ENCODE measurements at places on chromosomes 7 and 10.
A peak's percentile ranks its signal among the peaks of the same experiment; 100 is the strongest.

GRCh38 chr10:50674469-50675254, 50.9 kb upstream of the SGMS1 start:
- no peak for DNase-seq

DNA sequence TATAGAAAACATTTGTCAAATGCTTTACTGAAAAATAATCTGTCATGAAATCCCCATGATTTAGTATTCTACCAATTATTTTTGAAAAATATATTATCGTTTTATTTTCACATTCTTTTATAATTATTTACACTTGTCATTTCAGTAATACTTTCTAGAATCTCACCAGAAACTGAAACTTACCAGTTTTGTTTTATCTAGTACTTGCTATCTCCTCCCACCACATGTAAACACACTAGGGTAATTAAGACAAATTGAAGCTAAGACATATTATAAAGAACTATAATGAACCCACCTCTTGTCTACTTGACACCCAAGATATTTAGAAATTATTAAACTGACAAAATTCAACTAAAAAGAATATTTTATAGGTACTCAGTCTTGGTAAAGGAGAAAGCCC, 51.5 kb upstream of the GRM3 start:
- DNase-seq: no peak

DNA sequence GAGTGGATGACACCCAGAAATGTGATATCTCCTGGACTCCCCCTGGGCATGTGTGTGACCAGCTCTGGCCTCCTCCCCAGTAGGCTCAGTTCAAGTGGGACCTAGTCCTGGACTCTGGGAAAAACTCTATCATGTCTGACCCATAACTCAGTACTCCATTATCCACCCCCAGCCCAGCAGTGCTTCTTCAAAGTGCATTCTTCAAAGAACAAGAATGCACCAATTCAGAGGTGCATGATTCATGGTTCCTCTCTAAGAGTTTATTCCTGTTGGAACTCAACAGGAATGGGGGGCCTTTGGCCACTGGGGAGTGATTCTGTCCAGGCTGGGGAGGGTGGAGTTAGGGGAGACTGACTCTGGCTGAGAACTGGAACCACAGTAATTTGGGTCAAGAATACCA, 173.6 kb upstream of the CXCL12 start:
- no peak for DNase-seq

GRCh38 chr7:46900312-46901263, 681.3 kb downstream of the TNS3 start:
- DNase-seq: no peak

DNA sequence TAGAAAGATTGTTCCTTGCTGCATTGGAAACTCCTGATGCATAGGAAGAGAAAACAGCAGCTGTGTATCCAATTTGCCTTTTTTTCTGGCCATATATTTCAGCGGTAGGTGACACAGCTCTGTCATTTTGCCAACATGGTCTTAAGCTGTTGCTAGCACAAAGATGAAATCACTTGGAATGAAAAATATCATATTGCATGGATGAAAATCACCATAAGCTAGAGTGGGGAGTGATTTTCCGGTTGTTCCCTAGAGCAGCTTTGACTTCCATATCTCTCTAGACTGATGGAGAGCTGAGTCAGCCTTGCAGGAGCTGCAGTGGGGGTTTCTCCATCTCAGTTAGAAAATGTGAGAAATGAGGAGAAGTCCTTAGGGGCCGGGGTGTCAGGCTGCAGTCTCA, 38.3 kb upstream of the BTBD16 start:
- DNase-seq: no peak

- DNase-seq: peak; percentile 33
Measured at GRCh38 chr7:128031901-128032604, 816 bp upstream of the LRRC4 start.

- no peak for DNase-seq
Measured at GRCh38 chr7:42096681-42097561, 140.1 kb downstream of the GLI3 start.

DNA sequence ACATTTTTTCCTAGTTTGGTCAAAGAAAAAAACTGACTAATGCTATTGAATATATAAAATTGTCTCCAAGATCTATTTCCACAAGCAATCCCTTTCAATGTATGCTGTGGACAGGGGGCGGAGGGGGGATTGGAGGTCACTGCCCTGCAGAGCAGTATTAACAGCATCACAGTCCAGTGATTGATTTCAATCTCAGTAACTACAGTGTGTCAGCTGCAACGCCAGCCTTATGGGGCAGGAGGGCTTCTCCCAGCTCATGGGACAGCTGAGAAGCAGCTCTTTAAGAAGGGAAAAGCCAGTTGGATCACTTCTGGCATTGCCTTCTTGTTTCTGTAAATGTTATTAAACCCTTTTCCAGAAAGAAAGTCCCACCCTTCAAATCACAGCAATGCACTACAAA, 65.0 kb downstream of the RAPGEF5 start:
- DNase-seq: no peak

DNA sequence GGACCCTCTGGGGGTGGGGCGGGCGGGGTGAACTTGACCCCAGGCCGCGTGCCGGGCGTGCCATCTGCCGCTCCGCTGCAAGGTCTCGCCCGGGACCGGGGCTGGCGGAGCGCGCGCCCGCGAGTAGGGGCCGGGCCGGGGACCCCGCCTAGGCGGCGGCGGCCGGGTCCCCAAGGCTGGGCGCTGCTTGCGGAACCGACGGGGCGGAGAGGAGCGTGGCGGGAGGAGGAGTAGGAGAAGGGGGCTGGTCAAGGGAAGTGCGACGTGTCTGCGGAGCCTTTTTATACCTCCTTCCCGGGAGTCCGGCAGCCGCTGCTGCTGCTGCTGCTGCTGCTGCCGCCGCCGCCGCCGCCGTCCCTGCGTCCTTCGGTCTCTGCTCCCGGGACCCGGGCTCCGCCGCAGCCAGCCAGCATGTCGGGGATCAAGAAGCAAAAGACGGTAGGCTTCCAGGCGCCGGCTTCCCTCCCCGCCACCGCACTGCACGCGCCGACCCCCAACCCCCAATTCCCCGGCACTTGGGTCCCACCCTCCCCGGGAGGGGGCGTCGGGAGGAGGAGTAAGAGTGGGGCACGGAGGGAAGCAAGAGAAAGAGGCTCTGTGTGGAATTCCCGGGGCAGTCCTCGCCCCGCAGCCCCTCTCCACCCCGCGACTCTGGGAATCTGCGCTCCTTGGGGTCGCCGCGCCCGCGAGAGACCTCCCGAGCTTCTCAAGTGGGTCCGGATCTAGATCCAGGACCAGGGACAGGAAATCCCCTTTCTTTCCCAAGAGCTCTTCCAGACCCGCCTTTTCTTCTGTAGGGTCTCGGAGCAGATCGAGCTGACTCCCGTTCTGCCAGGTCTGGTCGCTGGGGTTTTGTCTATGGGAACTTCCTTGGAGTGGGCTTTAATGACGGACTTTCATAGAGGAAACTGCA, at the start of gene PAPSS2:
PAPSS2 (plus strand) TSS at position 308 of the 913 bp plus-strand sequence; CDS start at position 412, 104 bp downstream.
- no peak for DNase-seq

DNA sequence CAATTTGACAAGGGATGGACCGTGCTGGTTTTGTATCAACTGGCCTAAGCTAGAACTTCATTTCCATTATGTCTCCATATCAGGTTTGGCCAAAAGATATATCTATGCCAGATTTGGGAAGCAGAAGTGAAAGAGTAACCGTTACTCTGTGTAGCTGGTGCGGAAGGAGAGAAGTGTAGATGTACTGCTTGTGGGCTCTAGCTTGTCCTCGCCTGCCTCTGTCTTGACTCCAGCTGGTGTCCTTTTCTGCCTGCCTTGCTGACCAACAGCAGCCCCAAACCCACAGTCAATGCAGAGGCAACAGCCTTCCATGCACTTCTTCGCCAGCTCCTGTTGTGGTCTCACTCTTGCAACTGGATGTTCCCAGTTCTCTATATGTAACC, 128.5 kb downstream of the KIF20B start:
- DNase-seq: no peak

GRCh38 chr10:1939016-1939415, 201.7 kb upstream of the ADARB2 start:
- DNase-seq: no peak

DNA sequence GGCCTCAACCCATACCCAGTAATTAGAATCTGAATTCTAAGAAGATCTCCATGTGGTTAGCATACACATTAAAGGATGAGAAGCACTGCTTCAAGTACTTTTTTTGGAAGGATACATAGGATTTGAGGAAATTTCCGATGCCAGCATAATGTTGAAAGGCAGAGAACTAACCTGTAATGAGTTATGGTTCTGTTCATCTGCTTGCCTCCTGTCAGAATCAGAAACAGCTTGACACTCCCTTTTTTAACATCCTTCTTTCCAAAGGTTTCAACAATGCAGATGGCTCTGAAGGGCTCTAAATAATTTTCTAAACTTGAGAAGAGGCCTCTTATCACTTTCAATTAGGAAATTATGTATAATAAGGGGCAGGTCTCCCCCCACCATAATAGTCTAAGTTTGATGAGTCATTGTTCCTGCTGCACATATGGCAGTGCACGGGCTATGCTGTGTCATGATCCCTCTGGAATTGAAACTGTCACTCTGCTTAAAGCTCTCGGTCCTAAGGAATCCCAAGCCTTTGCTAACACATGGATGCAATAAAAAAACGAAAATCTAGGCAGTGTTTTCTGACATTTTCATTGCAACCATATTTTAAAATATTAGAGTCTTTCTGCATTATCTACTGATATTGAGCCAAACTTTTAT, 291.2 kb upstream of the FZD1 start:
- no peak for DNase-seq

- no peak for DNase-seq
Measured at GRCh38 chr7:159126311-159127260, 18.1 kb downstream of the VIPR2 start.

- DNase-seq: no peak
Measured at GRCh38 chr10:22719406-22720042, 5.1 kb upstream of the PIP4K2A start.

- no peak for DNase-seq
Measured at GRCh38 chr7:31098642-31099360, 46.7 kb downstream of the ADCYAP1R1 start.

DNA sequence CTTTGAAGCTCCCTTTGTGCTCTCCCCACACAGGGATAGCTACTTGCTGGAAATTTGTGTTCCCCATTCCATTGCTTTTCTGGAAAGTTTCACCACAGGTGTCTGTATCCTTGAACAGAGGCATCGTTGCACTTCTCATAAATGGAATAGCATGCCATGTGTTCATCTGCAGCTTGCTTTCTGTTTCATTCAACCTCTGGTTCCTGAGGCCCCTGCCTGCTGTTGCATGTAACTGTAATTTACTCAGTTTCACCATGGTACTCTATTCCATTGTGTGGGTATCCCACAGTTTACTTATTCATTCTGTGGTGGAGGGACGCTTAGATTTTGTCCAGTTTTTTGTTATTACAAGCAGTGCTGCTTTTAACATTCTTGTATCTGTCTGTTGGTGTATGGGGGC, 32.0 kb downstream of the EEPD1 start:
- DNase-seq: no peak

DNA sequence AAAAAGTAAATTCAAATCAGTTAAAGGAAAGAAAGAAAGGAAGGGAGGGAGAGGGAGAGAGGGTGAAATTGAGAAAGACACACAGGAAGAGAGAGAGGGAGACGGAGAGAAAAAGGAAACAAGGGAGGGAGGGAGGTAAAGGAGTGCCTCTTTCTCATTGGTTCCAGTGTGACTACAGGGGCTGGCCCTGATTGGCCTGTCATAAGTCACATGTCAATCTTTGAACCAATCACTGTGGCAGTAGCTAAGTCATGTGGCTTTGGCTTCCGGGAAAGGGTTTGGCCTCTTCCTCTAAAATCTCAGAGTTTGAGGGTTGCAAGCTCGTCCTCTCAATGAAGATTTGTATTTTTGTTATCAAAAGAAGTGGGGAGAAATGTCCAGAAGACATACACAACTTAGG, 150.2 kb downstream of the RAB11FIP2 start:
- no peak for DNase-seq

- no peak for DNase-seq
Measured at GRCh38 chr10:94626476-94626875, 57.1 kb upstream of the CYP2C18 start.

- DNase-seq: no peak
Measured at GRCh38 chr7:157856873-157857577, 520.2 kb downstream of the DNAJB6 start.

DNA sequence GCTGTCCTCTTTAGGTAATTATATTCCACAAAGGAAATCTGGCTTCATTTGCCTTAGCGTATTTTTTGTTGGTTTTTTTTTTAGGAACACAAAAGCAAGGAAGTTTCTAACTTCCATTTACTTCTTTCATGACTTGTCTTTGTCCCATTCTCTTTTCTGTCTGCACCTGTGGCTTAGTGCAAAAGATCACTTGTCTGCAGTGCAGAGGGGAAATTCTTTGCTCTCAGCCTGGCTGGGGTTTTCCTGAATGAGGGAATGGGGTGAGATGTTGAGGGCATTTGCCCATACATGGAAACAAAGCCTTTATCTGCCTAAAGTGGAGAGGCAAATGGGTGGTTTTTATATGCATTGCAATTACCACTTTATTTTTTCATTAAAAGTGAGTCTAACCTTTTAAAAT, 361.1 kb upstream of the IGFBP3 start:
- no peak for DNase-seq

DNA sequence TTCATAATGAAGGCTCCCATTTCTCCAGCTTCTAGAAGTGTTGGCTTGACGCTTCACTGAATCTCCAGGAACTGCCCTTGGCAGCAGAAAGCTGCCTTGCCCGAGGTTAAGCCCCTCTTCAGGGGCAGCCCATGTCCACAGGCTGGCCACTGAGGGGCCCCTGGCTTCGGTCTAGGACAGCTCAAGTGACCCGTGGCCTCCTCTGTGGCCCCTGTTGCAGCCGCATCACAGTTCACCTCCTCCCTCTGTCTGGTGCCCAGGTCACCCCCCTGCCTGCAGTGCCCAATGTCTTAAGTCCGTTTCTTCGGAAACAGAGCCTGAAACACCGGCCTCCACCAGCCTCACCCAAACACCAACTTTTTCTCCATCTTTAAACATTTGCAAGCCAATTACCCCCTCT, 279.2 kb upstream of the MKI67 start:
- no peak for DNase-seq

DNA sequence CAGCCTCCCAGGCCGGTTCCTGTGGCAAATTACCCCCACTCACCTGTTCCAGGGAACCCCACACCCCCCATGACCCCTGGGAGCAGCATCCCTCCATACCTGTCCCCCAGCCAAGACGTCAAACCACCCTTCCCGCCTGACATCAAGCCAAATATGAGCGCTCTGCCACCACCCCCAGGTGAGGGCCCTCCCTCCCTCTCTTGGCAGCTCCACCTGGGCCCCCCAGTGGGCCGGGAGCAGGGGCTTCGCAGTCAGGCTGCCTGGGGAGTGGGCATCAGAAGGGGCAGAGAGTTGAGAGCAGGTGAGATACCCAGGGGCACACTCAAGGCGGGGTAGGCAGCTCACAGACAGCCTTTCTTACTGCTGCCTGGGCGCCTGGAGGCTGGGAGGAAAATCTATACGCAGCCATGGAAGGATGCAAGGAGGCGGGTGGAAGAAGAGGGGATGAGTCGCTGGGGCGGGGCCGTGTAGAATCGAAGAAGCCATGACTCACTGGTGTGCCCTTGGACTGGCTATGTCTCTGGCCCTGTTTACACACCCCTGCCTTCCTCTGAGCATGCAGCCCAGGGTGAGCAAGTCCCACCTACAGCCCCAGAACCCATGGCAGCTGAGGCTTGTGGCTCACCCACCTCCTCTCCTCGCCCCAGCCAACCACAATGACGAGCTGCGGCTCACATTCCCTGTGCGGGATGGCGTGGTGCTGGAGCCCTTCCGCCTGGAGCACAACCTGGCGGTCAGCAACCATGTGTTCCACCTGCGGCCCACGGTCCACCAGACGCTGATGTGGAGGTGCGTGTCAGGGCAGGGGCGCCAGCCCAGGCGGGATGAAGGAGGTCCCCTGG, 48.6 kb upstream of the PPIF start:
- no peak for DNase-seq

- DNase-seq: no peak
Measured at GRCh38 chr7:65746398-65746669, 126.5 kb upstream of the VKORC1L1 start.

GRCh38 chr10:66747451-66747850, 178.4 kb upstream of the LRRTM3 start:
- DNase-seq: no peak
